ENCODE measurements at places on chromosomes 7 and 10.

GRCh38 chr10:91983416-91983815, 59.8 kb downstream of the BTAF1 start:
- no peak for DNase-seq

- DNase-seq = no peak
Observed at GRCh38 chr7:82904871-82905270, 257.8 kb downstream of the PCLO start.

DNA sequence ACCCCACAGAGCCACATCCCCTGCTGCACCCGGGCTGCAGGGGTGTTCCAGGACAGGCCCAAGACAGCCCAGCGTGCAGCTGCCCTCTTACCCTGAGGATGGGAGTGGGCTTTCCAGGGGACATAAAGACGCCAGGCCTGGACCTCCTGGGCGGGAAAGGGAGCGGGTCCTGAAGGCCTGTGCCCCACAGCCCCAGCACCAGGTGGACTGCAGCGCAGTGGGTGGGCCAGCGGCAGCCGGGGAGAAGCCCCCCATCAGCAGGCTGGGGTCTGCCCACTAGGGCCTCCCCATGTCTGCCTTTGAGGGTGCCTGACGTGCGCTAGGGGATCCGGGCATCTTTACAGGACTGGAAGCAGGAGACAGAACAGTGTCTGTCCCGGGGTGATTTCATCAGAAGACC, 22.6 kb upstream of the ZNF735 start:
- no peak for DNase-seq

DNA sequence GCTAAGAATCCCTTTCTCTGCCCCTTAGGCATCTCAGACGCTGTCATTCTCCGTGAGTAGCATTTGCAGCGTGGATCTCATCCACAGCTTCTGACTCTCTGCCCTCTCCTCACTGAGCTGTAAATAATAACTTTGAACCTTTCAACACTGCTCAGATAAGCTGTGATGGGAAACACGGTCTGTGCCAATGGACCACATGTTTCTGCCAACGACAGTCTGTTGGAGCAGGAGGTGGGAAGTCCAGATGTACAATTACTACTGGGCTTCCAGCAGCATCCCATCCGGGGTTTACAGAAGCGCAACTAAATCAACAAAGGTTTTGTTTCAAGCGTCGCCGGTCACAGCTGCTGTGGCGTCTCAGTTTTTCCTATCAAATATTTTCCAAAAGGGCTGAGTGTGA, 1110.6 kb downstream of the TYW1 start:
- DNase-seq = no peak

DNA sequence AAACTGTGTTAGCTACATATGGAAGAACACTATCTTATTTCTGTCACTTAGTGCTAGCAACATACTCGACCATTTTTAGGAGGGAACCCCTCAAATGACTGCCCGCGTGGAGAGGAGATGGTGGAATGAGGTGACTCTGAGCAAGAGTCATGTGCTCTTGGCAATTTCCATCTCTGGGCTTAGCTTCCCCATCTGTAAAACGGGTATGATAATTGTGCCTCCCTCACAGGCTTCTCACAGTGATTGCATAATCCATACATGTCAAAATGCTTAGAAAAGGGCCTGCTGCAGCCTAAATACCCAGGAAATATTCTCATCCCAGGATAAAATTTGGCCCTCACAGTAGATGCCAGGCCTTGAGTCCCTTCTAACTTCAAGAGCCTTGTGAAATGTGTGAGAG, 86.6 kb downstream of the WDFY4 start:
- no peak for DNase-seq

GRCh38 chr10:86732771-86733170, 23.6 kb upstream of the BMPR1A start:
- no peak for DNase-seq

DNA sequence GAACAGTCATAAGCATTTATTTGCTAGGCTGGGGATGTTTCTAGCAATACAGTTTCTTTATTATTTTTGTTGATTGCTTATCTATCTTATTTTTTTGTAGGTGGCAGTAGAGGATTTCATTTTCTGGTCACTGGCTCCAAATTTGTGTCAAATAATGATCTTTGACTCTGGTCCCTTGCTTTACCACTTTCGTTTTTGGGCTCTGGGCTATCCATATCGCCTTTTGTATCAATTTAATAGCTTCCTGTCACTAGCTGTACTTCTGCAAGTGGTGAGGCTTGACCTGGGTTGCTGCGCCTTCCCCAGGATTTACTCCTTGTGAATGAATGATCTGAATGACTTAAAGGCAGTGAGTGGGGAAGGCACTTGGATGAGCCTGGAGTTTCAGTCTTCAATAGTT, 48.4 kb downstream of the MDFIC start:
- no peak for DNase-seq

GRCh38 chr10:22999942-23000341, 72.1 kb downstream of the ARMC3 start:
- no peak for DNase-seq

DNA sequence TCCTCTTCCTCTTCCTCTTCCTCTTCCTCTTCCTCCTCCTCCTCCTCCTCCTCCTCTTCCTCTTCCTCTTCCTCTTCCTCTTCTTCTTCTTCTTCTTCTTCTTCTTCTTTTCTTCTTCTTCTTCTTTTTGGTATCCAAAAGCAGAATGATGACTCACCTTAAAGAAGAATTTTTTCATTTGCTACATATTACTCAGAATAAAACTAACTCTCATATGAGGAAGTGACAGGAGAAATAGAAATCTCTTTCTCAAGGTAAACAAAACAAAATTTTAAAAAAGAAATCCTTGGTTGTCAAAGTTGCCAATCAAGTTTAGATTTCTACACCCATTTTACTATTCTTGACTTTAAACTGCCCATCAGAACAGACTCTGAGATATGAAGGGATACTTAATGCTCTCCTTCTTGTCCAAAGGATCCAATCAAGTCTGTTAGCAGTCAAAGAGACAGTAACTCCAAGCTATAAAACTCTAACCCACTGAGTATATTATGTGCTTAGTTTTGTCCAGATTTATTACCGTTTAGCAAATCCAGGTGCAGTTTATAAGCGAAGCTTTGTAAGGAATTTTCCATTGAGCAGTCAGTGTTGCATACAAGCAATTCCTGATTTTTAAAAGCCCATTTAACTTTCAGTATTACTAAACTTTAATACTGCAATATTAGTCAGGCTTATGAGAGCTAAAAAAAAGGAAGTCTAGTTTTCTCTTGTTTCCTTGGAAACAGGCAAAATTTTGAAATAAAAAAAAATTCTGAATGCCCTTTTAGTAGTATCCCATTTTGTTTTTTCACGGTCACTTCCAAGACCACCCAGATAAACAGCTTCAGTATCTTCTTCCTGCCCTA, 43.1 kb upstream of the SNX13 start:
- DNase-seq = no peak

GRCh38 chr7:110105307-110105706, 985.6 kb upstream of the LRRN3 start:
- no peak for DNase-seq

DNA sequence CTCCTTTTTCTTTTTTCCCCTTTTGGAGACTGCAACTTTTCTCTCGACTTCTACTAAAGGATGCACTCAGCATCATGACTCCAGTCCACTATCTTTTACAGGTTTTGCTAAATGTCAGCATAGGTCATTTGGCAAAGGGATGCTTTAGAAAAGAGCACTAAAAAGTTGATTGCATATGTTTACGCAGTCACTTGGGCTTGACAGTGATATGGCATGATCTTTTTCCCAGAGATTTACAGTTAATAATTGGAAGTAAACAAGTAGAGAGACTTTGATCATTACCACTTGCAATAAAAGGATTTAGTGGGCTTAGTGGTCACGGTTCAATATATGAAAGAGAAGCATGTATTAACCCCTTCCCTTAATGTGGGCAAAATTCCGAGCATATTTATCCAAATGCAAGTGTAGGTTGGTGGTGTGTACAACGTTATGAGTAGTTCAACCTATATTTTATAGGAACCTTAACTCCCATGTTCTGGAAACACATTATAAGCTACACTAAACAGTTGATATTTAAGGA, 1.8 kb downstream of the BMI1 start:
- no peak for DNase-seq

DNA sequence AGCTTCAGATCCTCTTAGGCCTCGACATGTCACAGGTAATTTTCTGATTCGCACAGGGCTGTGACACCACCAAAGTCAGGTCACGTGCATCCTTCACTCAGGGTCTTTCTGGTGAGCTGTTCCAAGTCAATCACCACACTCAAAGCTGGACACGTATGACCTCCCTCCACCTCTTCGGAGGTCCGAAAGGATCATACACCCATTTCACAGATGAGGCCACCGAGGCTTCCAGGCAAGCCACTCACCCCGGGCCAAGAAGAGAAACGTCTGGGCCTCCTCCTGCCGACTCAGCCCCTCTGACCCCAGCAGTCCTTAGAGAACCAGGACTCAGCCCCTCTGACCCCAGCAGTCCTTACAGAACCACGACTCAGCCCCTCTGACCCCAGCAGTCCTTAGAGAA, 74.6 kb downstream of the FOXL3 start:
- DNase-seq = no peak

GRCh38 chr10:131920693-131921092, 19.9 kb downstream of the PPP2R2D start:
- no peak for DNase-seq

GRCh38 chr10:100968863-100969186, 479 bp upstream of the SEMA4G start:
- no peak for DNase-seq

- DNase-seq = no peak
Observed at GRCh38 chr10:52701647-52702046, 70.9 kb downstream of the MBL2 start.

DNA sequence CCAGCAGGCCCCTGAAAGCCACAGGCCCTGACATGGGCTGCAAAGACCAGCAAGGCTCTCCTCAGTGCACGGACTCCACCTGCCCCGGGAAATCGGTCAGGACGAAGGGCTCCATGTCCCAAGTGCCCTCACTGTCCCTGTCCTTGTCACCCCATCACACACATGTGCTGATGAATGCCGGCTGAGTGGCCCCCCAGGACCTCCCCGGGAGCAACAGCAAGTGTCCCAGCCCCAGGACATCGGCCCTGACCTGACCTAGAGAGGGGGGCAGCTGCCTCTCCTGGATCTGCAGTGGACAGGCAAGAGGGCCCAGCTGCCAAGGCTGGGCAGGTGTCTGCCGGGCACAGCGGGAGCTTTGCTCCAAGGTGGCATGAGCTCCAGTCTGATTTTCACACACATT, 49.8 kb downstream of the STK32C start:
- DNase-seq = no peak

- DNase-seq = no peak
Observed at GRCh38 chr10:34006471-34006870, 672.0 kb upstream of the NRP1 start.

GRCh38 chr7:30469303-30469702, 9.3 kb downstream of the NOD1 start:
- no peak for DNase-seq

GRCh38 chr10:75396631-75397495, 4.7 kb downstream of the ZNF503 start:
- no peak for DNase-seq

DNA sequence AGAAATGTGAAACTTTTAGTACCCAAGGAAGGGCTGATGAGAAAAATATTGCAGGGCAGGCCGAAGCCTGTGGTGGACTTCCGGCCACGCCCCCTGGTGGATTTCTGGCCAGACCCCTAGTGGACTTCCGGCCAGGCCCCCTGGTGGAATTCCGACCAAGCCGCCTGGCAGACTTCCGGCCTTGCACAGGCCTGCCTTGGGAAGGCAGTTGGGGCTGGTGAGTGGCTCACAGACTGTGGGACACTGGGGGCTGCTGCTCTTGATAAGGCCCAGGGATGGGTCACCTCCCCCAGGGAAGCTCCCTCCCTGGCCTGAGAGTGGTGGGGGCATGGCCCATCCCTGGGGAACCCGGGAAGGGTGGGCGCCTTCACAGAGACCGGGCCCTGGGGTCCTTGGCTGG, 116.4 kb upstream of the MKI67 start:
- no peak for DNase-seq

DNA sequence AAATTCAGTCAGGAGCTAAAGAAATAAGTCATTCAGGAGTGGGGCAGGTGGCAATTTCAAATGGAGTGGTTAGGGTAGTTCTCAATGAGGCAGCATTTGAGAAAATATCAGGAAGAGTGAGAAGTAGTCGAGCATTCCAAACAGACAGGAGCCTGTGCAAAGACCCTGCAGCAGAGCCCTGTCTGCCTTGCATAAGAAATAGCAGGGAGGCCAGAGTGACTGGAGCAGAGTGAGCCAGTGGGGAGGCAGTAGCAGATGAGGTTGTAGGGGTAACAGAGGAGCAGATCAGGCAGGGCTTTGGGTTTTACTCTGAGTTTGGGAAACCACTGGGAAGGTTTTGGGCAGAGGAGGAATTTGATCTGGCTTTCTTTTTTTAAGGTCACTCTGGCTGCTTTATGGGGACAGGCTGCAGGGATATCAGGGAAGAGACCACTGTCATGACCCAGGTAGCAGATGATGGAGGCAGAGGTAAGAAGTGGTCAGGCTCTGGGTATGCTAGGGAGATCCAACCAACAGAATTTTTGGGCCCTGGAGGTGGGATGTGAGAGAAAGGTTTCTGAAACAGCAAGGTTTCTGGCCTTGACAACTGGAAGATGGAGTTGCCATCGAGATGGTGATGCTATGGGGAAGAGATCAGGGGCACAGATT, 1.3 kb upstream of the BLVRA start:
- DNase-seq = no peak
